Cardiac septum (tissue), 1 donor: ENCODE measurements at places on chromosomes 7 and 10. TPM values are rescaled to one million over a fixed set of nuclear protein-coding genes. Genes with fewer than 3 reads are reported as not detected.

Gene ELAPOR2
- 8.9 TPM for total RNA-seq

Gene MYH16
- not detected for total RNA-seq

Gene NEUROG3
- not detected for total RNA-seq

Gene STEAP4
- 19.9 TPM for total RNA-seq

Gene DNMBP
- 5.6 TPM for total RNA-seq

Gene CADPS2
- total RNA-seq: 6.3 TPM

Gene GDF2
- not detected for total RNA-seq

Gene TMEM254
- 7.1 TPM for total RNA-seq

Gene PARD3
- total RNA-seq: 36.7 TPM

Gene C7orf25
- total RNA-seq: 5.2 TPM

Gene VWA2
- total RNA-seq: not detected
